DMS53 (cell line): ENCODE measurements at places on chromosomes 5 and 9.
A peak's percentile ranks its signal among the peaks of the same experiment; 100 is the strongest.

GRCh38 chr5:54663866-54664265 is 146.3 kb downstream of the SNX18 start:
- no peak for DNase-seq

DNA sequence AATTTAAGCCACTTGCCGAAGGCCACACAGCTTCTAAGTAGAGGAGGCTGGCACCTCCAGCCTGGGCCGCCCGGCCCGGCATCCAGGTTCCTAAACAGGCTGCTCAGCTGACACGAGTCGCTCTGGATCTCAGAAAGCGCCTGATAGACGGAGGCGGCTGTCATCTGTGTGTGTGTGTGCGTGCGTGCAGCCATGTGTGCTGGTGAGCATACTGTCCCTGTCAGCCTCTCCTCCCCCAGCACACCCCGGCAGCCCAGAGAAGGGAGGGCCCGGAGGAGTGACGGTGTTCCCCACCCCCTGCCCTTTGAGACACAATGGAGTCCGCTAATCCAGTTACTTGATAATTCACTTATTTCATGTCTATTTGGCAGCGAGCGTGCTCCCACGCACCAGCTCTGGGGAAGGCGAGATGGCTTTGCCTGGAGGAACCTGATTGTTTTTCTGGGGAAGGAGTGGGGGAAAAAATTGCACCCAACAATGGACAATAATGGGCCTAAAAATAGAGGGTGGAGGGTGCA is 20.0 kb downstream of the NTNG2 start:
- DNase-seq: no peak

GRCh38 chr5:74639807-74640449 is 600 bp downstream of the ENC1 start:
- DNase-seq: peak; percentile 86

- no peak for DNase-seq
These were observed 44.2 kb upstream of the ITGA1 start for GRCh38 chr5:52743529-52743928.

DNA sequence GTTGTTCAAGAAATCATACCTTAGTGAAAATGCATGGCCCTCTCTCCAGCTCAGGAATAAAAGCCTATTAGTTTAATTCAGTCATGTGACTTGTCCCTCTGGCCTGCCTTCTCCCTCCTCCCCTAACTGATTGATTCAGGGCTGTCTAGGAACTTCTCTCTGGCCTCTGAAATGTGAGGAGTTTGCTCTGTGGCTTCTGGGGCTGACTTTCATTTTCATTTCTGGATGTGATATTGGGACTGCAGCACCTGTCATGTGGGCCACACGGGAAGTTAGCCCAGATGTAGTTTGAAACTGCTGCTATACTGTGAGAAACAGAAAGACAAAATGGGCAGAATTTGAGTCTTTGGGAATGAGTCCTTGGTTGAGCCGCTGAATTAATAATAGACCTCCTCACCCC is 44.8 kb downstream of the PARP8 start:
- DNase-seq: peak; percentile 58

GRCh38 chr5:137496919-137497318 is 2.2 kb downstream of the SPOCK1 start:
- DNase-seq: no peak

DNA sequence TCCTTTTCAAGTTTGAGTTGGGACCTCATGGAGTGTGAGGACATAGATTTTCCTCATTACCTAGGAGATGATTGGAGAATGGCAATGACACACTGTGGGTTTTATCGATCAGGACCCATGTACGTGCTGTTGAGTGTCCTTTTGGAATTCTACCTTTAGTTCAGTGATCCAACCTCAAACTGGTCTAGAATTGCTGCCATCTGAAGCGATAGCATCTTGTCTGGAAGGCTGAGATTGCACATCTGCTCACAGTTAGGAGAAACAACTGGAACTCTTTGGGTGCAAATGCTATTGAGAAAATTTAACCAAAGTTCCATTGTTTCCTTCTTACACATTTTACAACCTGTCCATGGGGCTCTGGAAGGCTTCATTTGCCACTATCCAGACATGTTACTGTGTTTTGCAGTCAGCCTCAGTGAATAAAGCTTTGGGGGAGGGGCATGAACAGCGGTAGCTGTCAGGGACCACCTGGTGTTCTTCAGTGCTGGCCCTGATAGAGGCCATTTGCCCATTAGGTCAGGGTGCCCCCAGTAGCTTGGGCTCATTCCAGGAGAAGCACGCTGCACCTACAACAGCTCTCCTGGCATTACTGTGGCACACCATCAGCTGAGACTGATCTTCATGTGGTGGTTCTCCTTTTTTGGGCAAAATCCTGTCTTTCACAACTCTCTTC is 123.1 kb downstream of the PDE8B start:
- DNase-seq: no peak

GRCh38 chr9:101403516-101404285 is 5.0 kb downstream of the ZNF189 start:
- DNase-seq: no peak

GRCh38 chr9:116604251-116604650 is 82.9 kb upstream of the TRIM32 start:
- DNase-seq: no peak

GRCh38 chr5:42993516-42994245 is 46.4 kb downstream of the ANXA2R start:
- peak; percentile 6 for DNase-seq
